Spinal cord (tissue), 10 donors: ENCODE measurements at places on chromosomes 3 and 15. TPM values are rescaled to one million over a fixed set of nuclear protein-coding genes. Genes with fewer than 3 reads are reported as not detected.
A peak's percentile ranks its signal among the peaks of the same experiment; 100 is the strongest.

DNA sequence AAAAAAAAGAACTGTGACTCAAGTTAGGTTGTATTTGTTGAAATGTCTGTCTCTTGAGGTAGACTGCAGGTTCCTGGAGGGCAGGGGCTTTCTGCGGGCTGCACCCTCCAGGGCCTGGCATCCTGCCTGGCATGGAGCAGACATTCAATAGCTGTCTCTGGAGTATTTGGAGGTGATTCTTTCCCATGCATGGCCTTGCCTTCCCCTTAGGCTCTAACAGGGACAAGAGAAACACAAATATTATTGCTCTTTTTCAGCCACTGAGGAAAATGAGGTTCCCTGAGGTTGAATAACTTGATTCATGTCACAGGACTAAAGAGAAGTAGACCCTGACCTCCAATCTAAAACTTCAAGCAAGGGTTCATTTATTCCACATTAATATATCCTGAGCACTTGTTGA lies 18.6 kb upstream of the FLNB start:
- DNase-seq: no peak

DNA sequence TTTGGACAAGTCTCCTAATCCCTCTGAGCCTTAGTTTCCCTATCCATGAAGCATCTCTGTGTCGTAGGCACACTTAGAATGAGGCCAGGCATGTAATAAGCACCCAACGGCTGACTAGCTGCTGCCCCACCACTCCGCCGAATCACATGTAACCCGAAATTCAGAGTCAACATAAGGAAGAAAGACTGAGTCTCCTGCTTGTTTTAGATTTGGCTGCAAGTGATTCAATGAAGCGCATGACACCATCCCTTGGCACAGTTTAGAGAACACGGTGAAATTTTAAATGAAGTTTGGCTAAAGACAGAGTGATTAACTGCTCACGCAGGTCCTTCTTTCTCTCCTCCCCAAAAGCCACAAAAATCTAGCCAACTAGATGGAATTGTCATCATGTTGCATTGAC lies 279.2 kb downstream of the TLE3 start:
- no peak for DNase-seq

GRCh38 chr15:47961401-47962090 lies 159.2 kb upstream of the SLC24A5 start:
- no peak for DNase-seq

- no peak for DNase-seq
Observed at GRCh38 chr3:43004282-43004681, 25.2 kb downstream of the GASK1A start.

DNA sequence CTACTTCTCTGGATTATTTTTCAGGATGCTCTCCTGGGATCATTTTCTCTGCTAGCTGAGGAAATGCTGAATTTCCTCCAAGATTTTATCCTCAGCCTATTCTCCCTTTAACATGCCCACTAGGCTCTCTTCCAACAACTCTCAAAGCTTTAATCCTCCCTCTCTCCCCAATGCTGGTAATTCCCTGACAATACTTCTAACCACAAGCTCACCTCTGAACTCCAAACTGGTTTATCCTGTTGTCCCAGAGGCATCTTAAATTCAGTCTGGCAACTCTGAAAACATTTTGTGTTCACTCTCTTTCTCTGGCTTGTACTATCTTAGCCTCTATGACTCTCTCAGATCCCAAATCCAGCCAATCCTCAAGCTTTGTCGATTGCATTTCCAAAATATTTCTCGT lies 490.3 kb downstream of the MECOM start:
- DNase-seq: no peak

- no peak for DNase-seq
Observed at GRCh38 chr3:178835033-178835432, 236.6 kb downstream of the ZMAT3 start.

DNA sequence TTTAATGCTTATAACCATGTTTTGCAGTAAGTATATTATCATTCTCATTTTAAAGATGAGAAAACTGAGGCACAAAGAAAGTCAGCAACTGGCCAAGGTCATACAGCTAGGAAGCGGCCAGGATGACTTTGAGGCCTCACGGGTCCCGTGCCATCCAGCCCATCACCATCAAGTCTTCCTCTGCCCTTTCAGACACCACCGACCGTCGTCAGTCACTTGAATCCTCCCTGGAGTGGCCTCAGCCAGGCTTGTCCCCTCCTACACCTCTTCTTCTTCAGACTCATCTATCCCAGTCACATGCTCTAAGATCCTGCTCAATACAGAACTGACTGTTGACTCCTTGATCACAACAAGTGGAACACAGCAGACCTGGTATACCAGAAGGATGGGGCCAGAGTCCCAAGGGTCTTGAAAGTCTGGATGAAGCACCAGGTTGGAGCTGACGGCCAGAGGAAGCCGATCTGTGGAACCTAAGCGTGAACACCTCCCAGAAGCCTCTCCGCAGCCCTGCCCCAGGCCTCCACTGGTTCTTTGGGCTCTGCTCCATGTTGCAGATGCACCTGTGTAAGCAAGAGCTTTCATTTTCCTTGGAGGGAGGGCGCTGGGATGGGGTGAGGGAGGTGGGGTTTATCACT lies 22.1 kb downstream of the ITGA11 start:
- DNase-seq: no peak

- no peak for DNase-seq
Observed at GRCh38 chr3:154926721-154927120, 153.4 kb upstream of the MME start.

- DNase-seq: no peak
Observed at GRCh38 chr3:132773071-132773619, 50.9 kb upstream of the NPHP3 start.

- no peak for DNase-seq
Observed at GRCh38 chr15:55434989-55435825, 26.9 kb downstream of the PIERCE2 start.

DNA sequence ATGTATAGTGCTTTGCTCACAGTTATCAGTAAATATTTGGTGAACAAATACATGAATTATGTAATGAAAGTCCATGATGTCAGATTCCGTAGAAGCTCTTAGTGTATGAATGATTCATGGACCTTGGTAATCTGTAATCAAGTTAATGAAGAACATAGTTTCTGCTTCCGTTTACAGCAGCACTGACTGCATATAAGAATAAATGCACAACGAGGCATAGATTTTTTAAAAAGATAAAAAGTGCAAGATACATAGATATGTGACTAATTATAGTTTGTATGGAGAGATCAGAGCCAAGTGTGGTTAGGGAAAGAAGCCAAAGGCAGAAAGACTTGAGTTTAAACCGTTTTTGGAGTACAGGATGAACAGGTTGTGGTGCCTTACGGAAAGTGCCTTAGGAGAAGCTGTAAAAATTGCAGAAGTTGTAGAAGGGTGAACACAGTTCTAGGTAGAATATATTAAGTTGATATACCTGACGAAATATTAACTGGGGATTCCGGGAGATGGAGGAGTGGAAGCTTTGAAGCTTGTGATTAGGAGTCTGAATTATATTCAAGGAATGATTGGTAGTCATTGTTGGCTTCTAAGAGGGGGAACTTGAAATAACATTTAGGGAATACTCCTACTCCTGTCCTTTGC lies 293.1 kb downstream of the NLGN1 start:
- DNase-seq: peak; percentile 69

- DNase-seq: no peak
Observed at GRCh38 chr3:106963442-106963841, 413.8 kb upstream of the CCDC54 start.

- no peak for DNase-seq
Observed at GRCh38 chr3:184566441-184567414, 5.1 kb downstream of the EPHB3 start.

DNA sequence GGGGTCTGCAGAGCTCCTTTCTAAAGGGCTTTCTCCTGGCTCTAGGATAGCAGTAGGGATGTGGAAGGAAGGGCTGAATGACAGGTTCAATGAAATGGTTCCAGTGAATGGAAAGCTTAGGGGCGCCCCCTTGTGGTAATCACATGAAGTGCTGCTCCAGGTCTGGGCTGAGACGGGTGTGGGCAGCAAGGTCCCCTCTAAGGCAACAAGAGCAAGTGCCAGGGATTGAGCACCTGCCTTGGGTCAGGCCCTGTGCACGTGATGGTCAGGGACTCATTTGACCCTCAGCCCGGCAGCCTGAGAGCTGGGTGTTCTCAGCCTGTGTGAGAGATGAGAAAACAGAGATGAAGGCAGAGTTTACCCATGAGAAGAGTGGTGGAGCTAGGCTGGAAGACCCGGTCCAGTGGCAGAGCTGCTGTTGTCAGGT lies 12.1 kb upstream of the CX3CR1 start:
- no peak for DNase-seq

DNA sequence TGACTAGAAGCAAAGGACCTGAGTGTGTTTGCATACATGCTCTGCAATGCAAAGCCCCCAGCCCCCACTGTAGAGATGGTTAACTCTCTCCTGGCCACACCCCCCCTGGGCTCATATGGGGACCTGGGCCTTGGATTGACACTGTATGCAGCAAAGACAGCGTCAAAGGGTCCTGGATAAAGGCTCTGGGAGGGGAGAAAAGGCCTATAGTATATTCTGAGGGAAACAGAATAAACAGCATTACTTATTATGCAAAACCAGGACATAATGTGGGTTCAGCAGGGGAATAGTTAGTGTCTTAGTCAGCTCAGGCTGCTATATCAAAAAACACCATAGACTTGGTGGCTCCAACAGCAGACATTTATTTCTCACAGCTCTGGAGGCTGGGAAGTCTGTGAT lies 158.7 kb downstream of the APBA2 start:
- DNase-seq: no peak

GRCh38 chr3:81105789-81106488 lies 655.5 kb downstream of the GBE1 start:
- no peak for DNase-seq

DNA sequence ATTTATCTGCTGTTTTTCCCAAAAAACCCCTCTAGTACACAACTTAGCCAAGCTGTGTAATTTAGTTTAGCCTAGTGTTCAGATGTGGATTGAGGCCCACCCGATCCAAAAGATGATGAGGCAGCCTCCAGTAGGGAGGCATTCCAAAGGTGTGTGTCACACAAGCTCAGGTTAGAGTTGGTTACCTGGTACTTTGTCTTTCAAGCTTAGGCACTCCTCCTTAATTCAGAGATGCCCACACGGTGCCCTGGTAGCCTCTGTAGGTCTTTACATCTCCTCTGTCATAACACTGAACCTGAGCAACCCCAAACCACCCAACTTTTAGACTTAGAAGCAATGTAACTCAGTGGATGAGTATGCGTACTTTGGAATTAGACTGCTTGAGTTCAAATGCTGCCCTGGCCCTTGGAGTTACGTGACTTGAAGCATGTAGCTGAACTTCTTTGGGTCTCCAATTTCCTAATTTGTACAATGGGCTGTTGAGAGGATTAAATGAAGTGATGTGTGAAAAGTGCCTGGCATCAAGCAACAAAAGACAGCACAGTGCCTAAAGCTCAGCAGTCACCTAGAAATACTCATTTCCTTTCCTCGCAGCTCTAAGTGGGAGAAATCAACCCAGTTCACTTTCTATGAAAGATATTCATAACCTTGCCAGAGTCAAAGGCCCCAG lies 284.6 kb upstream of the RARB start:
- DNase-seq: no peak

GRCh38 chr3:57164217-57164656 lies 916 bp downstream of the IL17RD start:
- no peak for DNase-seq

The PCOLCE2 gene
- 6.8 TPM for total RNA-seq

The FEZF2 gene
- total RNA-seq: not detected

The SLC28A1 gene
- 0.20 TPM for total RNA-seq

The CA12 gene
- total RNA-seq: 25.1 TPM

The GOLGA8A gene
- 47.3 TPM for total RNA-seq

The DPH3 gene
- 40.1 TPM for total RNA-seq

The STXBP5L gene
- 4.1 TPM for total RNA-seq

The ITIH3 gene
- total RNA-seq: 2.0 TPM

The CCRL2 gene
- total RNA-seq: 2.5 TPM

The CD80 gene
- 0.20 TPM for total RNA-seq

The GREM1 gene
- 1.1 TPM for total RNA-seq

The ACTRT3 gene
- 6.7 TPM for total RNA-seq
